ENCODE measurements at places on chromosomes 11 and 22.

DNA sequence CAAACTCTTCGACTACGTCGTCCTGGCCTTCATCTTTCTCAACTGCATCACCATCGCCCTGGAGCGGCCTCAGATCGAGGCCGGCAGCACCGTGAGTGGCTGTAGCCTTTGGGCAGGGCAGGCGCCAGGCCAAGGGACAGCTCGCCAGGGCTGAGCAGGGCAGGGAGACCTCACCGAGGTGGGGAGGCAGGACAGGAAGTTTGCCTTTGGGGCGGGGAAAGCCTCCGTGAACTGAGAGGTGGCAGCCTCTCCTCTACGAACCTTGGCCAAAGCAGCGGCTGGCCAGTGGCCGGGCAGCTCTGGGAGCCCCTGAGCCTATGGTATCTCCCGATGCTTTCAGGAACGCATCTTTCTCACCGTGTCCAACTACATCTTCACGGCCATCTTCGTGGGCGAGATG is 93.2 kb downstream of the CACNA1I start:
- no peak for DNase-seq

DNA sequence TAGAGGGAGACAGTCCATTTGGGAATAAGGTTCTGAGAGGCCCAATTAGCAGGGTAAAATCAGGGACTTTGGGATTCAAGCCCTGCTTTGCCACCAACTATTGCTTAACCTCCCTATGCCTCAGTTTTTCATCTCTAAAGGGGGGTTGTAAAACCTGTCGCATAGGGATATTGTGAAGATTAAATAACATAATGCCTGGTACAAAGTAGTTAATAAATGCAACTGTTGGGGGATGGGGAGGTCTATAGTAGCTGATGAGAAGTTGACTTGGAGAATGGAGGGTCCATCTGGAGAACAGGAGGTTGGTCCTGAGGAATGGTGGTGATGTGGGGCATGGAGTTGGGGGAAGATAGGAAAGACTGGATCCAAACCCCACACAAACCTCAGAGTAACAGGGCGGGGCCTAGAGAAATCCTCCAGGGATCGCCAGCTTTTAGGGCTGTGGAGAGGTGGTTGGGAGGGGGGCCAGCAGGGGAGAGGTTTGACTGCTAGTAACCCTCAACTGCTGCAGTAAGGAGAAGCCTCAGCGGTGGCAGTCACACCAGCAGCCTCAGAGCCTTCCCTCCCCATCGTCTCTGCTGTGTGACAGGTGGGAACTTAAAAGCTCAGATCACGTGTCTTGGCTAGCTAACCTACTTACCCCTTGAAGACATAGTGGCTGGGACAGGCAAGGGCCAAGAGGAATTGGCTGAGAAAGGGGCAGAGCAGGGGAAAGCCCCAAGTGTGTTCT is 1.1 kb upstream of the ABCG4 start:
- no peak for DNase-seq

DNA sequence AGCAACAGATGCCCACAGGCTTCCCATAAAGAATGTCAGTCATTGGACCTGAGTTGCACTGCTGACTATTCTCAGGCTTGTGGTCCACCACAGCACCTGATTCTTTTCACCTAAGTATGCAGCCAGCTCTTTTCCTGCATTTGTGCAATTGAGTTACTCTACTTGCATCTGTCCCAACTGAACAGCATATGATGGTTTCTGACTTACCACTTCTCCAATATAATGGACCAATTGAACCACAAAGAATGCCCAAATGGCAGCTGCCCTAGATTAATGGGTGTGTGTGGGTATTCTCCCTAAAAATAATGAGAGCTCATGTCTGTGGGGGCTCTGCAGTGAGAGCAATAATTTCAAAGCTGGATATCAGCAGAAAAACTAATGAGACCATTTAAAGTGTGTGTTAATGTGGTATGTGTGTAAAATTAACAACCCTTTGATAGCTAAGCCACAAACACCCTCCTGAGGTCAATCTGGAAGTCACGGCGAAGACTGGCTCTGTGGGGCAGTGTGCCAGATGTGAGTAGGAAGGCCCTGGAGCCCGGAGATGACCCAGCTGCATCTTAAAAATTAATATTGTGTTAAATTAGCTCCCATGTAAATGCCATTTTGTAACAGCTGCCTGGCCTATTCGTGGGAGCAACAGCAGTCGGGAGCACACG is 43.8 kb downstream of the SC5D start:
- no peak for DNase-seq

DNA sequence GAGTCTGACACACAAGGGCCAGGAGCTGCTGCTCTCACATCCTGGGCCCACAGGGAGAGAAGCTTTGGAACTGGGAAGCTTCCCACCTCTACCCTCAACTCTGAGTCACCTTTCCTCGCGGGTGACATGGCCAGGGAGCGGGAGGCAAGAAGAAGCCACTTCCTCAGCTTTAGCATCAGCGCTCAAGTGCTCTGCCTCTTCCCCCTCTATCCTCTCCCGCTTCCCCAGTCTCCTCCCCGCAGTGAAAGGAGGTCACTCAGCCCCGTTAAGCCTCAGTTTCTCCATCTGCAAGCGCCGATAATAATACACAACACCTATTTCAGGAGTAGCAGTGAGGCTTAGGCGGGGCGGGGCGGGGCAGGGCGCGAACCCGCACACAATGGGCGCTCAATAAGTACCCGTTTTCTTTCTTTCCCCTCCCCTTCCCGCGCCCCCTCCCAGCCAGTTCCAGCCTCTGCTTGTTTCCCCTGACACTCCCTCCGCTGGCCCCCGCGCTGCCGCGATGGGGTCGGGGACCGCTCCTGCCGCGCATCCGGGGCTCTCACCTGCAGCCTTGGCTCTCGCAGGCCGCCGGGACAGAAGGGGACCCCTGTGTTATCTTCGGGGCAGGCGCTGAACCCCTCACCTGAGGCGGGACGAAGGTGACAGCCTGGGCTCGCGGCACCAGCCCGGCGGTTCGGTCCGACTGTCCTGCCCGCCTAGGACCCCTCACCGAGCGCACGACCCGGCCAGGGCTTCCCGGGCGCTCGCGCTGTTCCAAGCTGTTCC is 892 bp downstream of the GDPD5 start:
- DNase-seq, result no peak

GRCh38 chr11:45671246-45672171 is 6.1 kb upstream of the CHST1 start:
- DNase-seq, result no peak

GRCh38 chr22:38965614-38966379 is 8.4 kb downstream of the APOBEC3A start:
- DNase-seq, result no peak

- DNase-seq, result no peak
These were observed 37.1 kb upstream of the RAB38 start for GRCh38 chr11:88212300-88212699.

DNA sequence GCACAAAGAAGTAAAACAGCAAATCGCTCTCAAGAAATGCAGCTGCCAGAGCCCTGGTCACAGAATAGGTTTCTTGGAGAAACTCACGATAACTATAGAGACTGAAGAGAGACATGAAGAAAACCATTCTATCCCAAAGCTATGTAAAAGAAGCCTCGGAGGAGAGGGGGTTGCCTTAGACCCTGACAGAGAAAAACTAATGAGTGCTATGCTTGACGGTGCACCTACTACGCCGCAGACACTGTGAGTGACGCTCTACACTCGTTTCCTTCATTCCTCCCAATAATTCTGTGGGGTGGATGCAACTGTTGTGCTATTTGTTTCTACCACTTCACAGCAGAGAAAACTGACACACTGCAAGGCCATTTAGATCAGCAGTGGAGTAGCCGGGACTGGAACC is 121.8 kb downstream of the ETS1 start:
- DNase-seq, result no peak

DNA sequence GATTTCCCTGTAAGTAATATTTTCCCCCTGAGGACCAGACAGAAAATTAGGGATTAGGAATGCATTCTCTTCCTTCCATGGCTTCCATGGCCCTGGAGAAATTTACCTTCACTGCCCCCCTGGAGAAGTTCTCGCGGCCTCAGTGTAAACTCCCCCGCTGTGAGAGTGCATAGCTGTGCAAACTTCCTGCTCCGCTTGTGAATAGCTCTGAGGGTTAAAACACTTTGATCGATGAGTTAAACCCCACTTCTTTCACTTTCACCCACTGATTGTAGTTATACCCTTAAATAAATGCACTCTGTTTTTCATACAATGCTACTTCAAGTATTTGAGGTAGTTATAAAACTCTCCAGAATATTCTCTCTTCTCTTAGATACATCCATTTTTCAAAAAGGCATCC is 190.8 kb downstream of the DSCAML1 start:
- DNase-seq, result no peak

DNA sequence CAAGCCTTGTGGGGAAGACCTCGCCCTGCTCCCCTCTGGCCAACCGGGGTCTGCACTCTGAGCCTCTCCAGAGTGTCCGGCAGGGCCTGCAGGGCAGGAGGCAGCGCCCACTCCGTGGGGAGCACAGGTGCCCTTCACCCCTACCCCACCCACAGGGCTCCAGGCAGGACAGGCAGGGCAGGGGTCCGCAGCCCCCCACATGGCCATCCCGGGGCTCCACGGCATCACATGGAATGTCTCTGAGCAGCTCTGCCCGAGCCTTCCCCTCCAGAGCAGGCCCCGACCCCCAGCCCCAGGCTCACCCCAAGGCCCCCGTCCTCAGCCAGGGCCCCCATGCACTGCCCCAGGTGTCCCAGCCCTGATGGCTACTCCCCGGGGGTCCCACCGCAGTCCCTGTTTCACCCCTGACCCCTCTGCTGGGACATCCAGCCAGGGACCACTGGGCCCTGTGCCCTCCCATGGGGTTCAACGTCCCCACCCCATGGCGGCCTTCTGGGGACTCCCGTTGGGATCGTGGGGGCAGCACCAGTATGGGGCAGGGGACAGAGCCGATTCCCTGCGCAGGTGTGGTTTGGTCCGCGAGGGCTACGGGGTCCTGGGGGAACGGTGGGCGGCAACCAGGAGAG is 77.7 kb downstream of the BRD1 start:
- no peak for DNase-seq

DNA sequence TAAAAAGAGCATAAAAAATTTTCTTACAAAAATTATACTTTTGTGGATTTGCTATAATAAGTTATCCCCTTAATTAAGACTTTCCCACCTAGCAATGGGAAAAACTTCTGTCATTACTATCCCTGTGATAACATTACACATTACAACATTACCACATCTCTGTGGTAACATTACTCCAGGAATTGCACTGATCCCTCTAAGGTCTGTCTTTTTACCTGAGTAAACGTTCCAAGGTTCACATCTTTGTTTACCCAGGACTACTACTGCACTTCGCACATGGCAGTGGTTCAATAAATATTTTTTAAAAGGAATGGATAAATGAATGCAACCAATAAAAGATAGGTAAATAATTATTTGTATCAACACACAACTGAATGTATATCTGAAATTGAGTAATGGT is 92.4 kb upstream of the NOX4 start:
- no peak for DNase-seq

- no peak for DNase-seq
These were observed 1065.2 kb upstream of the CNTN5 start for GRCh38 chr11:97955595-97955994.

- DNase-seq, result no peak
These were observed 15.1 kb upstream of the EFCAB6 start for GRCh38 chr22:43827003-43827735.

DNA sequence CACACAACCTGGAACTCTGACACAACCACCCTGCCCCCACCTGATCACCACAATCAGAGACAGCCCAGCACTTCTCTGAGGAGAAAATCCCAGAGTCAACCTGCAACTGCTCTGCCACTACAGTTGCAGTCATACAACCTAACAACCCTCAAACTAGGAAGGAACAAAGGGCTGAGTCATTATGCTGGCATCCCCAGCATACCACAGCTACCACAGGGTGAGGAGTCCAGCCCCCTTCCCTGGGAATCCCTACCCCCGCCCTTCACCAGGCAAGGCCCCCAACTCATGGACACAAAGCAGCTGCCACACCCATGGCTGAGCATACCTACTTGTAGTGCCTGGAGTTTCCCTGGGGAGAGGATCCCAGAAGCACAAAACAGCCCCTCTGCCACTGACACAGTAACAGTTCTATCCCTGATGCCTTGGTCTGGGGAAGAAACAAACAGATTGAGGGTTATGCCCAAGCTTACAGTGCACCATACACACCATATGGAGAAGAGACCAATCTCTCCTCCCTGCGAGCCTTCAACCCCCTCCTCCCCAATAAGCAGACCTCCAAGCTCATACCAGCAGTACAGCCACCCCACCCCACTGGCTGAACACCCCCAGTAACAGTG is 68.5 kb upstream of the C11orf58 start:
- DNase-seq, result peak; percentile 4

GRCh38 chr11:43573233-43573632 is 107.3 kb upstream of the HSD17B12 start:
- no peak for DNase-seq

DNA sequence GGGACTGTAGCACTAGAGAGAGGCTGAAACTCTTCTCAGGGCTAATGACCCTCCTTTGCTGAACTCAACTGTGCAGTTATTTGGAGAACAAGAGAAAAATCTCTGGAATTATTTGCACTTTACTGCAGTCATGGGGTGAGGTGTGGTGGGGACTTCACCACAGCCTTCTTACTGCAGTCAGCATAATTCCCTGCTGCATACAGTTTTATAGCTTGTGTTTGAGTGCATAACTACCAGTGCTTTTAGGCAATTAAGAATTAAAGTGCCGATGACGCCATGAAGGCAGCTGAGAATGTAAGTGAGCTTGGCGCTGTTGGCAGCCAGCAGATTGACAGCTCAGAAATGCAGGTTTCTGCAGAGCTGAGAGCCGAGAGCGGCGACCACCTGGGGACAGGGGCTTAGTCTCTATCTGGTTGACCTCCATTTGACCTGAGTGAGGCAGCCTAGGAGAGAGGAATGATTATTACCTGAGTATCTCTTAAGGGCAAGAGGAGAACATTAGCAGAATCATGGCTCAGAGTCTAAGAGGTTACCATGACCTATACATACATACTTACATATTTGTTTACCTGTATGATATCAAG is 830.0 kb downstream of the NTM start:
- no peak for DNase-seq

DNA sequence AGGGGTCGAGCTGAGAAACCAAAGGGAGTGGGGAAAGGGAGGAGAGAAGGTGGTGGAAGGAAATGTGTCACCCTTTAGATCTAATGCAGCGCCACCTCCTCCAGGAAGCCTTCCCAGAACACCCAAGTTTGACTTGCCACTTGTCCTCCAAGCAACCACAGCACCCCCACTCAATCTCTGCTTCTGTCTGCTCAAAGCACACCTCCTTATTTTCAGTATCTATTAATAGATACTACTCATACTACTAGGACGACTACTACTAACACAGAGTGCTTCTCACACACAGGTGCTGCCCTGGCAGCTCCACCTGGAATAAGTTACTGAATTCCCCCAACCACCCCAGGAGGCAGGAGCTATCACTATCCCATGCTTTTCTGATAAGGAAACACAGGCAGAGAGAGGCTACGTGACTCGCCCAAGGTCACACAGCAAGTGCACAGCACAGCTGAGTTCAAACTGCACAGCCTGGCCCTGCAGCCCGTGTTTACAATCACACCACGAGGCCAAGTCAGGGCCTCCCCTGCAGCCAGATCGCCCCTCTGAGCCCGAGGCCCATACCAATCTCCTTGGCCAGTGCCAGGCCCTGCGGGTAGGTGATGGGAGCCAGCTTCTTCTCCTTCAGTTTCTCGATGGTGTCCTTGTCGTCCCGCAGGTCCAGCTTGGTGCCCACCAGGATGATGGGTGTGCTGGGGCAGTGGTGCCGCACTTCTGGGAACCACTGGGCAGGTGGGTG is 13.2 kb downstream of the RAC2 start:
- DNase-seq, result no peak

GRCh38 chr11:91066456-91067047 is 843.7 kb upstream of the CHORDC1 start:
- DNase-seq, result no peak
